ENCODE measurements at places on chromosomes 3 and 15.

- no peak for DNase-seq
These were observed 5.3 kb downstream of the SCN5A start for GRCh38 chr3:38644016-38644661.

- DNase-seq = no peak
These were observed 5.7 kb downstream of the MORF4L1 start for GRCh38 chr15:78878356-78878755.

GRCh38 chr15:90720131-90720530 lies 3.0 kb downstream of the BLM start:
- no peak for DNase-seq

DNA sequence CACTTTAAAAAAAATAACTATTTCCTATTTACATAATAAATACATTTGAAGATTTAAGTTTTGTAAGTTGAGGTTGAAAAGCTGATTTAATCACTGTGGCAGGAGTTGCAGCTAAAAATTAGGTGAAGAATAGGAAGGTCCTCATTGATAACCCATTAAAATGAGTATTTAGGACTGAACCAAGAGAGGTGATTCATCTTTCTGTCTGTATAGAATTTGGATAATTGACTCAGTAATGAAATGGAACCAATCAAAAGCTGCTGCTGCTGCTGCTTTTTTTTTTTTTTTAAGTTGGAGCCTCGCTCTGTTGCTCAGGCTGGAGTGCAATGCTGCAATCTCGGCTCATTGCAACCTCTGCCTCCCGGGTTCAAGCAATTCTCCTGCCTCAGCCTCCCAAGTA lies 190.5 kb downstream of the KLHL25 start:
- DNase-seq = no peak

DNA sequence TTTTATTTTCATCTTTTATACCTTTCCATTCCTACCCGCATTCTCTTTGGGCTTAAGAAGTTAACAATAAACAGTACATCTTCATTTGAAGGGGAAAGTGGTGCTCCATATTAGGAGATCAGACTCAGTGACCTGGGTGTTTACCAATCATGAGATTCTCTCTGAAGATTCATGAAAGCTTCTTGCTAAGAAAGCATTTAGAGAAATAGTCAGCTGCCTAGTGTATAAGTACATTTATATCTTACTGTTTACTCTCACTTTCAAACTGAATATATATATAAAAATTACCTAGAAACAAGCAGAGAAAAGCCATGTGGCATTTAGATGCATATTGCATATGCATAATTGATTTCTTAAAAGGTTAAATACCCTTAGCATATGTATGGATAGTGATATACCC lies 100.5 kb downstream of the KCNH8 start:
- no peak for DNase-seq

DNA sequence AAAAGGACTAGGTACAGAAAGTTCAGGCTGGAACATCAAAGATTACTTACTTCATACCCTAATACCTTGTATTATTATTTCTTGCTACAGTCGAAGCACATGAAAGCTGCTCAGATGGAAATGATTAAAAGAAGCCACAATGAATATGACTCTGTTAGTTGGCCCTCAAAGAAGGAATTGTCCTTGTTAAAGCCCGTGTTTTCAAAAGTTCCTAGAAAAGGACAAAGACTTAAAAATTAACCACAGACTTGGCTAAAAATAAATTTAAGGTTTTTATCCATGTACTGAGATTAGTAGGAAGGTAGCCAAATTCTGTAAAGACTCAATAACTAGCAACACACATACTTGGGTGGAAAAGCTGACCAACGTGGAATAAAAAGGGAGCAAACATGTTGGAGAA lies 251.0 kb upstream of the RARB start:
- DNase-seq = no peak

DNA sequence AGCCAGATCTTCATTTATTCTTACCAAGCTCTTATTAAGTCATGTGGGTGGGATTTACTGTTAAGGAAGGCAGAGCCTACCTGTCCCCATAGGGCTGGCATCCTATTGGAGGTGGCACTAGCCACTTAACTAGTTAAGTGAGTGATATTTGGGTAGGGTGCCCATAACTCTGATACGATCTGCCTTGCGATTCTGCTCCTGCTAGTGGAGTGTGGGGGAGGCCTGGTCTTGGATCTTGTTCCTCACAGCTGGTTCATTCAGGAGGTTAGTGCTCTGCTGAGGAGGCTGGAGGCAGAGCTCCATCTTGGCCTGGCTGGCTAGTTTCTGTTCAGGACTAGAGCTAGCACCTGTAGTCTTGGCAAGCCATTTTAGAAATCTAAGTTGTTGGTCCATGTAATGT lies 9.3 kb downstream of the BAHD1 start:
- DNase-seq = no peak

DNA sequence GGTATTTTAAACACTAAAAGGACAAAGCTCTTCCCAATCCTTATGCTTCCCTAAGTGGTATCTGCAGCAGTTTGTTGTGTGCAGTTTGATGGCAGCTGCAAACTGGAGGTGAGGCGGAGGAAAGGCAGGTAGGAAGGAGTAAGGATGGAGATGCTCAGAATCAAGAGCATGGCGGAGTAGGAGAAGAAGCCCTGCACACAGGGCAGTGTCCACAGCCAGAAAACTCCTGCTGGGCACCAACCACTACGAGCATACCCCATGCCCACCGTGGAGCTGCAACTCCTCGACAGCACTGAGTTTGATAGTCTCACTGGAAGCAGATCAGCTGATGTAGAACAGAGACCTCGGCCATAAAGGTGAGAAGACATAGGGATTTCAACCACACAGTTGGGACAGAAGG lies 30.3 kb upstream of the ESYT3 start:
- DNase-seq = no peak

DNA sequence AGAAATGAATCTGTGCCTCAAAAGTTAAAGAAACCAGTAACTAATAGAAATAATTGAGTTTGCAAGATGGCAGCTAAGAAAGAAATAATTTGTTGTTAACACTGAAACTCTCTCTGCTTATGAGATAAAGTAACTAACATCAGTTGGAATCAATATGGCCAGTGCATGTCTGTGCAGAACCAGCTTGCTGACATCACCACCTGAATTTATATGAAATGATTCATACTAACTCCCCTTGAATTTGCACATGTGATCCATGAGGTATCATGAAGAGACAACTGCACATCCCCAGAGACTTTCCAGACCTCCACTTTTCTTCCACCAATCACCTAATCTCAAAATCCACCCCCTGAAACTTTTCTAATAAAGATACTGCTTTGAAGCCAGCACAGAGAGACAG lies 10.3 kb upstream of the SLC25A38 start:
- DNase-seq = no peak

DNA sequence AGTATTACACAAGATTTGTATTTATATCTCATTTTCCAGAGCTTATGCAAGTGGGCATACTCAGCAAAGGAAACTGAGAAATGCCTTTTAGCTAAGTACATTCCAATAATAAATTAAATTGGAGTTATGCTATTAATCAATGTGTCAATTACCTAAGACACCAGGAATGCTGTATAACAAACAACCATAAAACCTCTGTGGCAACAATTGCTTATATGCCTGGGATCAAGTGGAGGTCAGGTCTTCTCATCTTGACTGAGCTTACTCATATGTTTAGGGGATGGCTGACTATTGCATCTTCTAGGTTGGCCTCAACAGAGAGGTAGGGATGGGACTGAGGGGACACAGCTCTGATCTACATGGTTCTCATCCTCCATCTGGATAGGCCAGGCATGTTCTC lies 30.7 kb downstream of the CD200R1L start:
- no peak for DNase-seq

GRCh38 chr15:80121546-80121945 lies 31.3 kb upstream of the FAH start:
- DNase-seq = no peak

- DNase-seq = no peak
These were observed 132.5 kb downstream of the MYRIP start for GRCh38 chr3:39941931-39942330.

- DNase-seq = no peak
These were observed 7.4 kb downstream of the VEPH1 start for GRCh38 chr3:157495846-157496245.

DNA sequence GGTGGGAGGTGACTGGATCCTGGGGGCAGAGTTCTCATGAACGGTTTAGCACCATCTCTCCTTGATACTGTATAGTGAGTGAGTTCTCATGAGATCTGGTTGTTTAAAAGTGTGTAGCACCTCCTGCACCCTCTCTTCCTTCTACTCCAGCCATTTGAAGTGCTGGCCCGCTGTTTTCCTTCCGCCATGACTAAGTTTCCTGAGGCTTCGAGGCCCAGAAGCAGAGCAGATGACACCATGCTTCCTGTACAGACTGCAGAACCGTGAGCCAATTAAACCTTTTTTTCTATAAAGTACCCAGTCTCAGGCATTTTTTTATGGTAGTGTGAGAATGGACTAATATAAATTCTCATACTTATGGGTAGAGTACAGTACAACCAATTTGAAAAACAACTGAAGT lies 123.6 kb upstream of the BHLHE40 start:
- no peak for DNase-seq

- no peak for DNase-seq
These were observed 164.5 kb downstream of the RORA start for GRCh38 chr15:61064651-61065050.

DNA sequence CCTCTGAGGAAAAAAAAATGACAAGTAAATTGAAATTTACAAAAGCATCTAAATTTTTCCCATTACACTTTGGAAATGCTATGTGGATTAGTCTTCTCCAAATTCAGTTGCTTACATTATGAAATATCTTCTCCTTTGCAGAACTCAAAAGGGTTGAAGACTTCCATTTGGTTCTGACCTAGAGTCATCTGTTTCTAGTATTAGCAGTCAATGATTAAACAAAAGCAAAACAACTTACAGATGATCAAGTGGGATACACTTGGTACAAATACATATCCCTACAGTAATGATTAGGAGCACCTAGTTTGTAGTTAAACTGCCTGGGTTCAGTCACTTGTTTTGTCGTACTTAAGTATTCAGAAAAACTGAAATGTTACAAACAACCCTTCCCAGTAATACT lies 136.2 kb downstream of the MBNL1 start:
- DNase-seq = no peak

- DNase-seq = no peak
These were observed 54.9 kb upstream of the TBC1D21 start for GRCh38 chr15:73818308-73818985.

- no peak for DNase-seq
These were observed 138.0 kb upstream of the ALCAM start for GRCh38 chr3:105228696-105229095.

DNA sequence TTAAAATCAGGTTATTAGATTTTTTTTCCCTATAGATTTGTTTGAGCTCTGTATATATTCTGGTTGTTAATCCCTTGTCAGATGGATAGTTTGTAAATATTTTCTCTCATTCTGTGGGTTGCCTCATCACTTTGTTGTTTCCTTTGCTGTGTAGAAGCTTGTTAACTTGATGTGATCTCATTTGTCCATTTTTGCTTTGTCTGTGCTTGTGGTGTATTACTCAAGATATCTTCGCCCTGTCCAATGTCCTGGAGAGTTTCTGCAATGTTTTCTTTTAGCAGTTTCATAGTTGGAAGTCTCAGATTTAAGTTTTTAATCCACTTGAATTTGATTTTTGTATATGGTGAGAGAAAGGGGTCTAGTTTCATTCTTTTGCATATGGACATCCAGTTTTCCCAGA lies 699.1 kb downstream of the NAALADL2 start:
- DNase-seq = no peak

- no peak for DNase-seq
These were observed 265.9 kb upstream of the TGFBR2 start for GRCh38 chr3:30340500-30340899.

DNA sequence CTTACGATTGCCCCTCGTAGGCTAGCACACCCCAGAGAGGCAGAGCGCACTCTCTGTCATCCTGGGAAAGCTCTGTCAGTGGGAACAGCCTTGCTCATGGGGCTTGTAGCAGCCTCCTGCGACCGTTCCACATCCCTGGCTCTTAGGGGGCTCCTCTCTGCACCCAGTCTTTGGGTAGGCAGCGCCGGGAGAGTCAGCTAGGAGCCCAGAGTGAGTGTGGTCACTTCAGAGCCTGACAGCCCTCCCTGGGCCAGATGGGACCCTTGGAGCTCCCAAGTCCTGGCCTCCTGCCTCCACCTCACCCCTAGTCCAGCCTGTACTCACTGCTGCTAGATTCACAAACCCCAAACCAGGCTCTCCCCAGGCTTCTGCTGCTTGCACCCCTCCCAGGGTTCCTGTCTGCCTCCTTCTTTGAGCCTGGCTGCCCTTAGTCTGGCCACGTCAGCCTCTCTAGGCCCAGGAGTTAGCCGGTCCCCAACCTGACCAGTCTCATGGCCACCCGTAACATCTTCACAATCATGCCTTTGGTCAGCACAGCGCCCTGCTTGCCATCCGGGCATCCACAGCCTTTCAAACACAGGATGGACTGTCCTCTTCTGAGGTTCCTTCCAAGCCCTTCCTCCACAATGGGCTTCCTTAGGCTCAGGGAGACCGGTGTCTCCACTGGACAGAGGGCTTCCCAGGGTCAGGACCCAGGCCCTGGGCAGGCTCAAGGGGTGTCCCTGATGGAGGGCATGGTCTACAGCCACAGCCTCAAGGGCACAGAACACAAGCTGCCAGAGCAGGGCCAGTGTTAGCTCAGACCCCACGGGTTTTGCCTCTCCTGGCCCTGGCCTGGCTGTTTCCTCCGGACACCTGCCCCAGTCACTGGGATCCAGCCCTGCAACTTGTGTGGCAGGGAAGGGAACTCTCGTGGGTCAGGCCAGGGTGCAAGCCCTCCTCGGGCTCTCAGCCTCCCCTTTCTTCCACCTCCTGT lies 4.6 kb downstream of the ACSBG1 start:
- no peak for DNase-seq

All from ACHN (cell line).